Lower lobe of right lung (tissue), 2 donors: ENCODE measurements at places on chromosomes 3 and 15. TPM values are rescaled to one million over a fixed set of nuclear protein-coding genes. Genes with fewer than 3 reads are reported as not detected.

ZKSCAN7 gene
- 3.9 TPM for total RNA-seq

DLL4 gene
- total RNA-seq, result 21.3 TPM

NAALADL2 gene
- 9.8 TPM for total RNA-seq

GOLGA8A gene
- 89.6 TPM for total RNA-seq

ANKUB1 gene
- 3.1 TPM for total RNA-seq

FEZF2 gene
- total RNA-seq, result not detected

GPR62 gene
- total RNA-seq, result not detected

GP5 gene
- total RNA-seq, result 0.38 TPM

TMEM158 gene
- 0.80 TPM for total RNA-seq

GRK7 gene
- total RNA-seq, result not detected

ADAMTS9 gene
- 11.7 TPM for total RNA-seq

MITF gene
- 45.1 TPM for total RNA-seq

ZNF710 gene
- total RNA-seq, result 50.7 TPM

RARB gene
- total RNA-seq, result 5.6 TPM

CAMK2N2 gene
- total RNA-seq, result not detected

NOX5 gene
- not detected for total RNA-seq

ISLR gene
- total RNA-seq, result 24.0 TPM

CHRNA7 gene
- 0.92 TPM for total RNA-seq

GHSR gene
- not detected for total RNA-seq

SNX22 gene
- total RNA-seq, result 17.4 TPM
